Activated CD8-positive, alpha-beta memory T cell treated with anti-CD3 and anti-CD28 coated beads for 48 hours (primary cell): ENCODE measurements at places on chromosomes 13 and 19.
A peak's percentile ranks its signal among the peaks of the same experiment; 100 is the strongest.

- no peak for DNase-seq
Measured at GRCh38 chr19:13961826-13962698, 9.8 kb downstream of the DCAF15 start.

GRCh38 chr13:74329962-74330361 lies 195.8 kb upstream of the KLF12 start:
- no peak for DNase-seq

DNA sequence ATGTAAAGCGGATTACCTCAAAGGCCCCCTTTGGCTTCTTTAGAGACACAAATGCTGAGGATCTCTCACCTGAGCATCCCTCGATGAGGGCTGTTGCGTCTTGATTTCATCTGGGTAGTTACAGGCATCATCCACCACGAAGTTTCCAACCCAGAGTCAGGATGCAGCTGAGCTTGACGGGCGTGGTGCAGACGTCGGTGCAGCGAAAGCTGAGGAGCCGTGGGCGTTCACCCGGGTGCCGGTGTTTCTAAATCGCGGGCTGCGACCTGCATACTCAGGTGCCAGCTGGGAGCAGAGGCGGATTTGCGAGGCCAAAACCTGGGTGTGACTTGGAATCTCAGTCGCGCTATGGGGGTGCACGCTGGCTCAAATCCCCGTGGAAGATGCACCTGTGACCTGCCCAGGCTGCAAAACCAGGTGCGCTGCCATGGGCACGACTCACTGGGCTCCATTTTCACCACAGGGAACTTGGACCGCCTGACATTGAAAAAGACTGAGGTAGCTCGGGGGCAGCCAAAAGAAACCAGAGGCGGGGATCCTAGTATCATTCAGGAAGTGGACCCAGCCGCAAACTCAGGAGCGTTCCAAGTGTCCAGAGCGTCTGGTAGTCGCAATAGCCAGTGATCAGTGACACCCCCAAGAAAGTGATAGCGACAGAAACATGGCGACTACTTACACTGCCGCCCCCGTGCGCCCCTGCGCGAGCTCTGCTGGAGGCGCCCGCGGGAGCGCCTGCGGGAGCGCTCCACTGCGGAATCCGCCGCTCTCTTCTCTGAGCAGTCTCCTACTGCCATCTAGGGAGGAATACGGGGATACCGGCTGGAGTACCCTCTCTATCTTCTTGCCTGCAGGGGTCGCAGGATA lies 36.4 kb upstream of the IGFL4 start:
- peak; percentile 6 for DNase-seq

GRCh38 chr13:64429691-64430090 lies 2800.4 kb downstream of the PCDH9 start:
- DNase-seq = no peak

DNA sequence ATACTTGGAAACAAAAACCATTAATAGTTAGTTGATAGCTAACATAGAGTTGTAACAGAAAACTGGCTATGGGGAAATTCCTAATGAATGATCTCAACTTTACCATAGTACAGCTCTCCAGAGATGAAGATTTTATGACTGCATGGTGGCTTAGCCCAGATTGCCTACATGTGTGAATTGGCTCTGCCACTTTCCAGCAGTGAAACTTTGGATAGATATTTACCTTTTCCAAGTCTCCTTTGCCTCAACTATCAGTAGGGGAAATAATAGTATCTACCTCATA lies 161.1 kb downstream of the LACC1 start:
- DNase-seq = no peak

DNA sequence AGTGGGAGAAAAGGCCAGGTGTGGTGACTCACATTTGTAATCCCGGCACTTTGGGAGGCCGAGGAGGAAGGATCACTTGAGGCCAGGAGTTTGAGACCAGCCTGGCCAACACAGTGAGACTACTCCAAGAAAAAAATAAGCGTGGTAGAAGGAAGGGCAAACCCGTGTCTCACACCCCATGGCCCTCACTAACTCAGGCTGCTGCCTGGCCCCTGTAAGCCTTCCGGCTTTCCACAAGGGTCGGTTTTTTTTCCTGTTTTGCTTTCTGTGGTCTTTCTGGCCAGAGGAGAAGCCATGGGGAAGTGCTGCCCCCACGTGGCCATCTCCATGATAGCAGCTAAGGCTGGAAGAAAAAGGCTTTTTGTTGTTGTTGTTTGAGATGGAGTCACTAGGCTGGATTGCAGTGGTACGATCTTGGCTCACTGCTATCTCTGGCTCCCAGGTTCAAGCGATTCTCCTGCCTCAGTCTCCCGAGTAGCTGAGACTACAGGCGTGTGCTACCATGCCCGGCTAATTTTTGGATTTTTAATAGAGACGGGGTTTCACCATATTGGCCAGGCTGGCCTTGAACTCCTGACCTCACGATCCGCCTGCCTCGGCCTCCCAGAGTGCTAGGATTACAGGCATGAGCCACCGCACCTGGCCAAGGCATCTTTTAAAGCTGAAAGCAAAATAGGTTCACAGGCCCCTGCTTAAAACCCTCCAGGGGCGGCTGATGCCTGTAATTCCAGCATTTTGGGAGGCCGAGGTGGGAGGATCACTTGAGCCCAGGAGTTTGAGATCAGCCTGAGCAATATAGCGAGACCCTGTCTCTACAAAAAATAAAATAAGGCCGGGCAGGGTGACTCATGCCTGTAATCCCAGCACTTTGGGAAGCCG lies 7.5 kb upstream of the ARHGEF18 start:
- peak; percentile 89 for DNase-seq

DNA sequence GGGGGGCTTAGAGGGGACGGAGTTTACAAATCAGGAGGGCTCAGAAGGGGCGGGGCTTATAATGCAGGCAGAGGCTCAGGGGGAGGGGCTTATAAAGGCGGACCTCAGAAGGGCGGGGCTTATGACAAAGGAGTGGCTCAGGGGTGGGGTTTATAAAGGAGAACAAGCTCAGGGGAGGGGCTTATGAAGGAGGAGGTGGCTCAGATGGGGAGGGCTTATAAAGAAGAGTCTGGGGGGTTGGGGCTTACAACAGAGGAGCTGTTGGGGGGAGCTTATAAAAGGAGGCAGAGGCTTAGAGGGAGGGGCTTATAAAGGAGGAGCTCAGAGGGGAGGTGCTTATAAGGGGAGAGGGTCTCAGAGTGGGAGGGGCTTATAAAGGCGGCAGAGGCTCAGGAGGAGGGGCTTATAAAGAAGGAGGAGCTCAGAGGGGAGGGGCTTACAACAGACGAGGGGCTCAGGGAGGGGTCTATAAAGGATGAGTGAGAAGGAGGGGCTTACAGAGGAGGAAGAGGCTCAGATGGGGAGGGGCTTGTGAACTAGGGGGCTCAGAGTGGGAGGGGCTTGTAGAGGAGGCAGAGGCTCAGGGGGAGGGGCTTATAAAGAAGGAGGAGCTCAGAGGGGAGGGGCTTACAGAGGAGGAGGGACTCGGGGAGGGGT lies 1.0 kb downstream of the SMIM24 start:
- DNase-seq = no peak

- DNase-seq = peak; percentile 14
Measured at GRCh38 chr13:51222037-51222685, at the start of gene FAM124A. Gene FAM124A (plus strand): TSS chr13:51222398. CDS start chr13:51222502, 104 bp downstream.

DNA sequence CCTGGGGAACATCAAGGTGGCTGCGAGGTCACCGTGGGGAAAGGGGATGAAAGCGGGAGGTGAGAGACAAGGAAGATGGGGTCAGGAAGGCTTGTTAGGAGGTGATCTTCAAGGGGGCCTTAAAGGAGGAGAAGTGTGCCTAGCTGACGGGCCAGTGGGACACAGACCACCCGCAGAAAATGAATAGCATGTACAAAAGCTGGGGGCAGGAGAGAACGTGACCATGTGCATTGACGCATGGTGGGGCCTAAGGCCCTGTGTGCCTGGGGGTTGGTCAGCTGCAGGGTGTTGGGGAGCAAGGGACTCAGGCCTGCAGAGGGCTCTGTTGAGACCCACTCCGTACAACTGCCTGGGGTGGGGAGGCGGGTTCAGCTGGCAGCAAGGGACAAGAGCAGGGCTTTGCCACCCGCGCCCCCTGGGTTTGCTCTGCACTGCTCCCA lies 5.9 kb downstream of the RAB8A start:
- no peak for DNase-seq

DNA sequence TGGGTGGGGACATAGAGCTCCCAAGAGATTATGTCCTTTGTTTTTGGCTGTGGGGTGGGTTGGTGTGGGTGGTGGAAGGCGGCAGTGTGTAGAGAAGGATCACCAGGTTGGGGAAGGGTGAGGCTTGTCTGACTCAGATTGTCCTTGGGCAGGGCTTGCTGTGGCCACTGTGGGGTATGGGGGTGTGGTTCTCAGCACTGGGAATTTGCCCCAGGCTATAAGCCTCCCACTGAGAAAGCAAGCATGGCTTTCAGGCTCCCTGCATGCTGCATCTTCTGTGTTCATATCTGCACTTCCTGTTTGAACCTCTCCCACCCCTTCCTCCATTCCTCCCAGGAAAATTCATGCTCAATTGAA lies 34.9 kb downstream of the DNAJC15 start:
- no peak for DNase-seq

- no peak for DNase-seq
Measured at GRCh38 chr19:2242816-2243215, 6.2 kb downstream of the SF3A2 start.

DNA sequence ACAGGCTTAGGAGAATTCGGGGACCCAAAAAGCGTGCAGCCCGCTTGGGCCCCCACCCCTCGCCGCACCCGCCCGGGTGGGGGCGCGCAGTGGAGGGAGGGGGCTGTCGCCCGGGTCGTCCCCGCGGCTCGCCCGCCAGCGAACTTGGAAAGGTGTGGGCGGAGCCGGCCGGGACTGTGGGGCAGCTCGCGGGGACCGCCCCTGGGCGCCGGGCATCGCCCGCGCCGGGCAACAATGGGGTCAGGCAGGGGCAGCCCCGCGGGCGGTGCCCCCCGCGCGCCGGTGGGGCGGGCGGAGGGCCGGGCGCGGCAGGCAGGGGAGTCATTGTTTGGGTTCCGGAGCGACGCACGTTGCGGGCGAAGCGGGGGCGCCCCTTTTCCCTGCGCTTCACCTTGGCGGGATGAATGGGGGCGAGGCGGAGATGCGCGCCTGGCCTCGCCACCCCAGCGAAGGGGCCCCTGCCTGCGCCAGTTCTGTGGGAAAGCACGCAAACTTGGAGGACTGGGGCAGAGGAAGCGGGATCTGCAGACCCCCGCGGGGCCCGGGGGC lies 647 bp upstream of the KLF12 start:
- DNase-seq = peak; percentile 57

GRCh38 chr13:72168126-72168855 lies 301.3 kb upstream of the DACH1 start:
- no peak for DNase-seq

GRCh38 chr13:111129465-111130115 lies 14.5 kb downstream of the ARHGEF7 start:
- DNase-seq = no peak

DNA sequence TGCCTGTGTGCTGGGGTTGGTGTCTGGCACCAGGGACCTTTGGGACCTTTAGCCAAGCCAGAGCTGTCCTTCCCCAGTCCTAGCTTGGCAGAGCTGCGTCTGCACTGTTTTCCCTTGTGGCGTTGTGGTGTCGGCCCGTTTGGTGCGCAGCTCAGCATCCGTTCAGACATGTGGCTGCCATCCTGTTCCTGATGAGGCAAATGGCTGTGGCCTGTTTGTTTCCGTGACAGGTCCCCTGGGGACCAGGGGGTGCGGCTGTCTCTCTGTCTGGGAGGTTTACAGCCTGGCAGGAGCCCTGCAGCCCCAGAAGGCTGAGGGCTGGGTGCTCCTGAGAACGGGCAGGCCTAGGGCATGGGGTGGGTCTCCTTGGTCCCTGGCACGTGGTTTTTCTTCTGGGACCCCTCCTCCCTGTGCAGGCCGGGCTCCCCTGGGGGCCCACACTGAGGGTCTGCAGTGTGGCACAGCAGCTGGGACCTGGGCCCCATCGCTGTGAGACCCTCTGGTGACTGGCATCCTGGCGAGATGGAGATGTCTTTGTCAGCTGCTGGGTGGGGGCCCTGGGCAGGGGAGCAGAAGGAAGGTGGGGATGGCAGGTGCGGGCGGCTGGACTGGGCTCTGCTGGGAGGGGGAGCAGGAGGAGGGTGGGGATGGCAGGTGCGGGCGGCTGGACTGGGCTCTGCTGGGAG lies 4.0 kb downstream of the SPPL2B start:
- DNase-seq = no peak

DNA sequence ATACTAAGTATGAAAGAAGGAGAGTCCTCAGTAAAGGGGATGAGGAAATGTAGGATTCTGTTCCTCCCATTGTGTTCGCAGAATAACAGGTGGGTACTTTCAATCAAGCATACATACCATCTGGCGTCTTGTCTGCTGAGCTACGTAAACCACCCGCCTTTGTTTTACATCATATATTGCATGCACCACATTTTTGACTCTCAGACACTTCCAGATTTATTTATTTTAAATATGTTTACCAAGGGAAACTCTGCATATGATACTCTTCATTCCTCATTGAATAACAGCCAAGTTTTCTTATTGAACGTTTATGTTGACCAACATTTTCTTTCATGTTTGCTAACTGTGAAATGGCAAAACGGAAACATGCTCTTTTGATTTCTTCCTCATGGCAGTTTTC lies 174.1 kb downstream of the FGF14 start:
- no peak for DNase-seq

GRCh38 chr13:46572752-46573431 lies 19.9 kb downstream of the LRCH1 start:
- DNase-seq = no peak

GRCh38 chr19:7871437-7872305 lies 2.5 kb downstream of the PRR36 start:
- DNase-seq = peak; percentile 57

DNA sequence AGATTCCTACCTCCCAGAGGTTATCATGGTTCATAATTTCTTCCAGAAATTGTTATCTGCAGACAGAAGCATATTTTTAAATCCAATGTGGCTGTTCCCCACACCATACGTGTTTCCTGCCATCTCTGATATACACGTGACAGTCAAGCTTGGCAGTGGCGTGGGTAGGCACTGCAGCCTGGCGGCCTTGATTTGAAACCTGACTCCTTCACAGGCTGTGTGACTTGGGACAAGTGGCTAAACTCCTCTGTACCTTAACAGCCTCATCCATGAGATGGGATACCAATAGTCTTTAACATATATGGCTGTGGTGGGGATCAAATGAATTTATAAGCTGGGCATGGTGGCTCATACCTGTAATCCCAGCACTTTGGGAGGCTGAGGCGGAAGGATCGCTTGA lies 33.2 kb downstream of the DPF1 start:
- DNase-seq = no peak

DNA sequence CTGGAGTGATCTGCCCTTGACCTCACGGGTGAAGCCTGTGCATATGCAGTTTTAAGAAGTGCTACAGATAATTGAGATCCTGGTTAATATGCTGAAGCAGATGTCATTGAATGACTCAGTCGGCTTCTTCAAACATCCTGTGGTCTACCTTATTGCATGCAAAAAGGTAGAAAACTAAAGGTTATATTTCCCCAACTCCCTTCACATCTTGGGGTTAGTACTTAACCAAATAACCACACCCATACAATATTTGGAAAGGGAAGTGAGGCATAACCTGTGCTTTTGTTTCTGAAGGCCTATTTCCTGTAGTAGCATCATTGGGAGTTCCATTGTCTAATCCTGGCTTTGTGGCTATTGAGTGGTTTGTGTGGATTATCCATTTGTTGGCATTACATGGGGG lies 58.3 kb downstream of the RAP2A start:
- no peak for DNase-seq

GRCh38 chr13:112869202-112870050 lies 99.6 kb upstream of the MCF2L start:
- no peak for DNase-seq
